ENCODE measurements at places on chromosomes 4 and X. TPM values are rescaled to one million over a fixed set of nuclear protein-coding genes. Genes with fewer than 3 reads are reported as not detected.

GRCh38 chrX:111917591-111917990 lies 41.6 kb downstream of the TRPC5OS start:
- peaks cover 4% of the 10 kb centered on the region for H3K36me3 ChIP-seq
- H3K4me3 ChIP-seq = no peak overlapping the region
- H3K4me1 ChIP-seq = peaks cover 20% of the 10 kb centered on the region
- DNase-seq = no peak
- H3K27me3 ChIP-seq = no peaks in the 10 kb centered on the region

DNA sequence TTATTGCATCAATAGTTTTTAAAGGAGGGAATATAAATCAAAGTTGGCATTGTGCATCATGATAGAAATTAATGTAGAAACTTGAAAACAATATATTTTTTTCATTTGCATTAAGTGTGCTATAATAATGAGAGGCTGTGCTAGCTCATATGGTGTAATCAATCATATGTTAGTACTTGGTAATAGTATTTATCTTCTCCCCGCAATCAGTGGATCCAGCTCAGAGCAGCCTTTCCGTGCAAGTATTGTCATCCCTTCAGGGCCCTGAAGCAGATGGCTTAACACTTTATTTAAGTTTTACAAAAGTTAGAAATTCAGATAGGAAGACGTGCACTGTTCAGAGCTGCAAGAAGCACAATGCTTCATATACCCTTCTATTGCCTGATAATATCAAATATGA lies 616.3 kb upstream of the ATOH1 start:
- no peak overlapping the region for H3K4me3 ChIP-seq
- H3K27ac ChIP-seq = no peak overlapping the region
- DNase-seq = no peak
- no peaks in the 10 kb centered on the region for H3K27me3 ChIP-seq
- peaks cover 2% of the 10 kb centered on the region for H3K4me1 ChIP-seq
- no peaks in the 10 kb centered on the region for H3K36me3 ChIP-seq

DNA sequence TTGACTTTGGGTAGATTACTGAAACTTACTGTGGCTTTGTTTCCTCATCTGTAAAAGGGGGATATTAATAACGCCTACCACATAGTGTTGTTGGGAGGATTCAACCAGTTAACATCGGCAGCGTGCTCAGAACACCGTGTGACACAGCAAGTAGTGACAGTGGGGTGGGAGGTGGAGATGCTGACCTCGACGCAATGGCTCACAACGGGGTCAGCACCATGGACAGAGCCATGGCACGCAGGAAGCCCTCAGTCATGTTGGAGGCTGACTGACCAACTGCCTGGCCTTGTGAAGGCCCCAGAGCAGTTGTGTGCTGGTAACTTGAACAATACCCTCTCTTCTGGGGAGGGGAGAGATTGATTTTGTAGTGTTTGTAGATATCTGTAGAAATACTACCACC lies 93.2 kb downstream of the WFS1 start:
- peaks cover 3% of the 10 kb centered on the region for H3K27me3 ChIP-seq
- H3K4me1 ChIP-seq = peaks cover 11% of the 10 kb centered on the region
- no peaks in the 10 kb centered on the region for H3K36me3 ChIP-seq
- DNase-seq = peak; percentile 77
- H3K27ac ChIP-seq = no peak overlapping the region

- DNase-seq = peak; percentile 6
- peaks cover 47% of the 10 kb centered on the region for H3K36me3 ChIP-seq
- H3K27me3 ChIP-seq = no peaks in the 10 kb centered on the region
Measured at GRCh38 chrX:2489446-2490445, 11.0 kb downstream of the DHRSX start.

DNA sequence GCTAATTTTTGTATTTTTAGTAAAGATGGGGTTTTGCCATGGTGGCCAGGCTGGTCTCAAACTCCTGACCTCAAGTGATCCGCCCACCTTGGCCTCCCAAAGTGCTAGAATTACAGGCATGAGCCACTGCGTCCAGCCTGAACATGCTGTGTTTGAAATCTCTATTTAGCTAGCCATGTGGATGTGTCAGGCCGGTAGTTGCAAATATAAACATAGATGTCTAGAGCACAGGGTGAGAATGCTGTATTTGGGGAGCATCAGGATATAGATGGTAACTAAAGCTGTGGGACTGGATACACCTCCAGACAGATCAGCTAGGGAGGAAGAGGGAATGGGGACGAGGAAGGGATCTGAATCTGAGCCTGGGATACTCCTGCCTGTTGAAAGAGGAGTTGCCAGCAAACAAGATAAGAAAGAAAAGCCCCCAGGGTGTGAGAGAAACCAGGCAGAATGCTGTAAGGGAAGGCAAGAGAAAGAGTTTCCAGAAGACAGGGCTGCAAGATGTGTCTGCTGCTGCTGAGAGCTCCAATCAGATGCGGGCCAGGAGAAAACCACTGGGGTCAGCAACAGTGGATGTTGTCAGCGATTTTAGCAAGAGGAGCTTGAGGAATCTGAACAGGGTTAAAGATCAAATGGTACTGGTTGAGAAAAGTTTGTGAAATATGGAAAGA lies 177.4 kb downstream of the PALLD start:
- H3K36me3 ChIP-seq = no peaks in the 10 kb centered on the region
- no peak overlapping the region for H3K27ac ChIP-seq
- no peaks in the 10 kb centered on the region for H3K27me3 ChIP-seq
- no peak overlapping the region for H3K4me3 ChIP-seq
- DNase-seq = no peak

- DNase-seq = no peak
- peak overlapping the region; percentile 93 for H3K27ac ChIP-seq
- peaks cover 7% of the 10 kb centered on the region for H3K27me3 ChIP-seq
- peaks cover 39% of the 10 kb centered on the region for H3K36me3 ChIP-seq
- peak overlapping the region; percentile 94 for H3K4me3 ChIP-seq
Measured at GRCh38 chr4:112649055-112649408, 12.1 kb downstream of the LARP7 start.

- peaks cover 34% of the 10 kb centered on the region for H3K27me3 ChIP-seq
- peaks cover 44% of the 10 kb centered on the region for H3K4me1 ChIP-seq
- H3K4me3 ChIP-seq = peak overlapping the region; percentile 88
- peaks cover 20% of the 10 kb centered on the region for H3K36me3 ChIP-seq
- H3K27ac ChIP-seq = no peak overlapping the region
Measured at GRCh38 chr4:125316401-125316790, 1.6 kb downstream of the FAT4 start.

GRCh38 chr4:77104791-77105540 lies 29.2 kb upstream of the CCNI start:
- H3K4me1 ChIP-seq = peaks cover 7% of the 10 kb centered on the region
- no peak overlapping the region for H3K27ac ChIP-seq
- no peaks in the 10 kb centered on the region for H3K36me3 ChIP-seq
- no peak for DNase-seq
- H3K27me3 ChIP-seq = no peaks in the 10 kb centered on the region
- no peak overlapping the region for H3K4me3 ChIP-seq

Gene DOCK11
- total RNA-seq = 12.5 TPM

Gene SSX1
- not detected for total RNA-seq

Gene GCNA
- 1.0 TPM for total RNA-seq

Gene MTCP1
- 12.8 TPM for total RNA-seq

Gene DKC1
- 123 TPM for total RNA-seq

All from WTC11 (cell line).